ENCODE measurements at places on chromosomes 5 and 9.

DNA sequence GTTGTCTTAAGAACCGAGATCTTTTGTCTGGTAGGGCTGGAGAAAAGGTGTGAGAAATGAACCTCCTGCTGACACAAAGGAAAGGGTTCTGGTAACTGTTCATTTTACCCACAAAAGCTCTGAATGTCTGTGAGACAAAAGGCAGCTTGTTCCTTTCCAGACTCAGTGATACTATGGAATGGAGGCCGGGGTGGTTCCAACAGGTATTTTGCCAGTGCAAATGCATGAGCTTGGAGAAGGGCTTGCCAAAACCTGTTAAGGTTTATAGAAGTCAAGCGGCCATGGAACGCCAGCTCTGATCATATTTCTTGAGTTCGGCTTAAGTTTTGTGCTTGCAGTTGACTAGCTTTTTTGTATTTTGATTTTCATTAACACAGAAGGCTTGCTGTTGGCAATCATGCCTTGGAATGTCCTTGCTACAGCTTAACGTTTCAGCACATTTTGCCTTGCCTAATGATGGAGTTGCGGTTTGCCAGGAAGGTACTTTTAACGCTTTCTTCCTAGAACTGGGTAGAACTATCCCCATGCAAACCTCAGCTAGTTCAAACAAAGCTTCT is 328.6 kb downstream of the PIK3R1 start:
- no peak for DNase-seq

DNA sequence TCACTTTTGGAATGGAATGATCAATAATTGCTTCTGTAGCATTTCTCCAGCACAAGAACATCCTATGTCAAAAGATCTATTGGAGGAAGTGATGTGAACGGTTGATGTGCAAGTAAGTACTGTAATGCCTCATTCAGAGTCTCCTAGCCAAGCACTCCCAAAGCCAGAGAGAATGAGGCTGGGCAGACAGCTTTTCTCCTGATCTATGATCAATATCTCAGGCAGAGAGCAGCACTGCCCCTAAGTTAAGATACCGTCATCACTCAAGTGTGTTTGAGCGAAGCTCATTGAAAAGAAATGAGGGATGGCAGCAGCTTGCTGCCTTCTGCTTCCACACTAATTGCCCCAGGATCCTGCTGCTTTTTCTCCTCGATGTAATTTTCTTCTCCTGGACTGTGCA is 324.1 kb upstream of the GRAMD2B start:
- no peak for DNase-seq

- DNase-seq: peak; percentile 87
Measured at GRCh38 chr9:77457916-77458592, 190.1 kb downstream of the GNA14 start.

DNA sequence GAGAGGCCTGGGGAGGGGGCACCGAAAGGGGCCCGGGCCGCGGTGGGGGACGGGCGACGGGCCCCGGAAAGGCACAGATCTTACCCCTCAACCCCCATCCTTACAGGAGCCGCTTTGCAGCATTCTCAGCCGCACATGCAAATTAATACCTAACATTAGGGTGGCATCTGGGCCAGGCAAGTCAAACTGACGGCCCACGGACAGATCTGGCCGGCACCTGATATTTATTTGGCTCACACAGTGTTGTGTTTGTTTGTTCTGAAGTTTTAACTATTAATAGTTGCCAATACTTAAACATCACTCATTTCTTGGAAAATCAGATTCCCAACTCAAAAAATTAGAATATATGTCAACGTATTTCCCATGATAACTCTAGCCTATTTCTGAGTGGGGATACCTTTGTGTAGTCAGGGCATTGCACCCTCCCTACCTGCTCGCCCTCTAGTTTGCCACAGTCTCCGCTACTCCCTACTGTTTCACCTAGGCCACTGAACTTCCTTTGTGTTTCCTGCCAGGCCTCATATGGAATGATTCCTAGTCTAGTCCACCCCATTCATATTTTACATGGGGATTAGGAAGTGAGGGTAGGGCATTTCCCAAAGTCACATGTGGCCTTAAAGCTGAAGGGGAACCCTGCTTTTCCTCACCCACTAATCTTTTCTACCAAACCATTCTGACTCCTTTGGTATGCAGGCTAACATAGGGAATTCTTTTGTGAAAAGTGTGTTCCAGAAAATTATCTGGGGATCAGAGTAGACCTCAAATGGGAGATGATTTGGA is 71.9 kb upstream of the LARP1 start:
- DNase-seq: no peak

GRCh38 chr9:92446536-92446935 is 22.3 kb upstream of the OMD start:
- DNase-seq: no peak

DNA sequence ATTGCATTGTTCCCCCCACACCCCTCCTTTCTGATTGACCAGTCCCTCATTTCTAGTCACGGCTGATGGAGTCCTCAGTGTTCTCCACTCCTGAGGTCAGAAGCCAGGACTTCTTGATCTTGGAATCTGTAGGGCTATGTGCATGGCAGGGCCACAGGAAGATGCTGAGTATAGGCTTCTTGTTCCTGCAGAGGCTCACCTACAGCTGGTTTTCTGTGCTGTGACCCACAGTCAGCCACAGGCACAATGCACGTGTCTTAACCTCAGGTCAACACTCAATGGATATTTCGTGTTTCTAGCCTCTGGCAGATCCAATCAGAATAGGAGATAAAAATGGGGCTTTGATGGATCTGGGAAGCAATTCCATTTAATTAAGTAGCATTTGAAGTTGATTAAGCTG is 14.3 kb upstream of the CXCL14 start:
- no peak for DNase-seq

DNA sequence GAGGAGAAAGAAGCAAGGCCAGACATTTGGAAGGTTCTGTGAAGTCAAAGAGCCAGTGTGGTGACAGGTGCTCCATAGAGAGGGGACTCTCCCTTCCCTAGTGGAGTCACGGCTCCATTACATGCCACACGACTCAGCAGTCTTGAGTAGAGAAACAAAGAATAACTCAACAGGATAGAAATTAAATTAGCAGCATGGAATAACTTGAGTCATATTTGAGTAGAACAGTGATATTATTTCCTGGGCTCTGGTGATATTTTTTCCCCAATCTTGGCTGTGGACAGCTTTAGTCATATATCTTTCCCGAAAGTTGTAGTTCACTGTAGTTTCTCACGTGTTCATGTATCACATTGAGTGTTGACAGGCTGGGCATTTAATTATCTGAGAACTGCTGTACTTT is 149.7 kb upstream of the EFNA5 start:
- no peak for DNase-seq

GRCh38 chr5:109453251-109453650 is 43.5 kb upstream of the PJA2 start:
- DNase-seq: no peak

- no peak for DNase-seq
Measured at GRCh38 chr9:134216449-134216951, 52.1 kb upstream of the RNU6ATAC start.

- no peak for DNase-seq
Measured at GRCh38 chr5:40238066-40238745, 441.5 kb upstream of the PTGER4 start.

DNA sequence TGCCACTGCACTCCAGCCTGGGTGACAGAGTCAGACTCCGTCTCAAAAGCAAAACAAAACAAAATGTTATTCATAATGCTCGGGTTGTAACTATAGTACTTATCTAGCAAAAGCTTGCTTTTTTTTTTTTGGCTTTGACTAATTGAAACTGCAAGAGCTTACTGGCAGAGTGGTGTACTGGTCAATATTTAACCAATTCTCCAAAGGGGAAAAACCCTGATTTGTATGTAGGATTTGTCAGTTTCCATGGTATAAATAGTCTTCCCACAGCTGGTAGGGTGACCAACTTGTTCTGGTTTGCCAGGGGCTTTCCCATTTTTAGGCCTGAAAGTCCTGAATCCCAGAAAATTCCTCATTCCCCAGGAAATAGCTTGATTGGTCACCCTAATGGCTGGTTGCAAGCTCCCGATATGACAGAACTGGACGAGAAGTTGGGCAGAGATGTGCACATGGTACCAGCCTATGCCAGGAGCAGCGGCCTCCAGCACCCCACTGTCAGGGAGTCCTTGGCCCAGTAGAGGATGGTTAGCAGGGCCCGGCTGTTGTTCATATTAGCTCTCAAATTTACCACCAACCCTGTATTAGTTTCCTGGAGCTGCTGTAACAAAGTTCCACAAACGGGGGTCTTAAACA is 58.0 kb downstream of the FXN start:
- no peak for DNase-seq

GRCh38 chr5:37891832-37892231 is 52.0 kb upstream of the GDNF start:
- no peak for DNase-seq

GRCh38 chr9:126674365-126675146 is 60.8 kb downstream of the LMX1B start:
- no peak for DNase-seq

DNA sequence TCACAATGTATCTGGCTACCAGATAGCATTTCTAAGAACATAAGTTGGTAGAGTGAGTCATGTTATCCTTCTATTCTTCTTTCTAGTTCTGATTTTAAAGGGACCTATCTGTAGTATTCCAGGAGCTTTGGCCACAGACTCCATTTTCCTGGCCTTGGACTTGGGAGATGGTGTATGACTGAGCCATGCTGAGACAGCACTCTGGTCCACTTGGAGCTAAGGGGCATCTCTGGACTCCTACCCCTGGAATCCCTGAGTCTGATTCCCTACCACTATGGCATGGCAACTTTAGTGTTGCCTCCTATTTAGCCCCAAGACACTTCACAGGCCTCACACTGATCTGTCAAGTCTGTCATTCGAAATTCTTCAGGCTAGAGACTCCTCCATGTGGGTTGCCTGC is 58.8 kb downstream of the BAAT start:
- no peak for DNase-seq

- DNase-seq: no peak
Measured at GRCh38 chr5:3122216-3122615, 370.7 kb upstream of the IRX2 start.

- DNase-seq: no peak
Measured at GRCh38 chr5:37214550-37214949, 34.6 kb downstream of the CPLANE1 start.
